ENCODE measurements at places on chromosomes 11 and 22.

GRCh38 chr22:43848366-43849171 lies 13.7 kb downstream of the SULT4A1 start:
- no peak for DNase-seq

DNA sequence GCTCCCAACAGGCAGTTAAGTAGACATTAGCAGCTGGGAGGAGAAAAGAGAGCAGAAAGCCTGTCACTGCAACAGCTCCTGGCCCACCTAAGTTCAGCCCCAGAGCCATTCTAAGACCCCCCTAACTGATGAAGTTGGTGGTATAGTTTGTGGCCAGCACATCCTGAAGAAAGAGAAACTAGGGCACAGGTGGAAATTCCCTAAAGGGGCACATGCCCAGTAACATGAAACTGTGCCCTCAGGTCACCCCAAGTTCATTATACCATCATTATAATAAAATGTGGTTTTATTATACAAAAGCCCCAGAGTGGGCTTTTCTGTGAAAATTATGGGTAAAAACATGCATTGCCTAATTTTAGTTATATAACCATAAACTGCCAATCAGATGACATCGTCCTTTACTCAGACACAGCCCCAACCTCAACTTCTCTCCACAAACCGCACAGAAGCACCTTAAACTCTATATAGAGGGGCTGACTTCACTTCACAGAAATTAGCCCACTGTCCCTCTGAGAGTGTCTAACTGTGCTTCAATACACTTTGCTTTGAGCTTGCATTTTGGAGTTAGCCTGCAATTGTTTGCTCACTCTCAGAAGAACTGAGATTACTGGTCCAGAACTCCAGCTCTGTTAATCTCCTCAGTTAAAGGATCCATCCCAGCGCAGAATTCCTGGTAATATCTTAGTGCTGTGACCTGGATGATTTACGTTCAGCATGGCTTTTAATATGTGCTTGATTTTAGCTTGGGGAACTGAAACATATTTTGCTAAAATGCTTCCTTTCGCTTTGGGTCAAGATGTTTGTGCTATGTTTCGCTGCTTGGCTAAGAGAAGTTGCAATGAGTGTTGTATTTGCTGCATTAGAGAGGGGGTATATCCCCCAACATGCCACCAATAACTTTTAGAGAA lies 1.8 kb upstream of the APOL3 start:
- DNase-seq: peak; percentile 36

DNA sequence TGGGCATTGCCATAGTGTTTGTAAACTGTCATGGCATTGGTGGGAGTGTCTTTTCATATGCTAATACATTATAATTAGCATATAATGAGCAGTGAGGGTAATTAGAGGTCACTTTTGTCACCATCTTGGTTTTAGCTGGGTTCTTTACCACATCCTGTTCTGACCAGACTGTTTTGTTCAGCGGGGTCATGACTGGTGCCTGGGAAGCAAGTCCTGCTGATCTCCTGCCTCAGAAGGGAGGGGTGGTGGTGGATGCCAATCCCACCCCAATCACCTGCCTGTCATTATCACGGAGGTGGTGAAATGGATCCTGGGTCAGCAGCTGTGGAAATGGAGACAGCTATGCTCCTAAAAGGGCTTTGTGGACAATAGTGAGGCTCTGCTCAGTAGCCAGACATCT lies 31.2 kb downstream of the IL18 start:
- DNase-seq: no peak

GRCh38 chr22:41485033-41485432 lies 16.1 kb downstream of the ACO2 start:
- no peak for DNase-seq

DNA sequence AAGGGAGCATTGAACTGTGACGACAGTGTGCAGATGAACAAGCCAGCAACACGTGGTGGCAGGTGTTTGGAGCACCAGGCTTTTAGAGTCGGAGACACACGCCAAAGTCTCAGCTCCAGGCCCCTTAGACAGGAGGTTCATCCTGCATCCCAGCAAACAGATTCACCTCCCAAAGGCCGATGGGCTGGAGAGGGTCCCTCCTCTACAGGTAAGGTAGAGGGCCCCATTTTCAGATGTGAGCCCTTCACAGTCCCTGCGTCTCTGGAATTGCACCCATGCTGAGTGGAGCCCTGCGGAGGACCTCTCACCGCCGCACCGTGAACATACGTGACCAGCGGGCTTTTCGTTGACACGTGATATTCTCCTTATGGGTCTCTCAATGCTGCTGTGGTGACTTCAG lies 109.0 kb upstream of the B3GAT1 start:
- DNase-seq: no peak

DNA sequence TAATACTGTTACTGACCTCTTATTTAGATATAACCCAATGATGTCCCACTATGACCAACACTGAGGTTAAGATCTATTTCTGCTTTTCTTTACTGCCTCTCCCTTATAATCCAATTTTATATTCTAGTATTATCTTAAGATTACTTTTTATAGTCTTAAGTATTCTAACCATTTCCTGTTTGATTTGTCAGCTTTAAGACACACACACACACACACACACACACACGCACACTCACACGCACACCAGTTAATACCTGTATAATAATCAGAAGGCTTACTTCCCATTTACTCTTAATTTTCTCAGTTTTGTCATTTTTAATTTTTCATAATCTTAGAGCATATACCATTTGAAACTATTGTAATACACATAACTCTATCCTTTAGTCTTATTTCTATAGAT lies 226.0 kb upstream of the C11orf87 start:
- DNase-seq: no peak

GRCh38 chr11:16356057-16356760 lies at the start of gene SOX6:
Gene SOX6, minus strand, starts transcription at chr11:16356546. Its CDS starts 15,298 bp downstream, at chr11:16341248.
- DNase-seq: no peak

- no peak for DNase-seq
Observed at GRCh38 chr11:117838901-117839300, 14.4 kb upstream of the FXYD2 start.

GRCh38 chr11:655036-655726 lies 18.1 kb downstream of the DRD4 start:
- DNase-seq: no peak

GRCh38 chr11:103396237-103396636 lies 287.0 kb downstream of the DYNC2H1 start:
- DNase-seq: no peak

DNA sequence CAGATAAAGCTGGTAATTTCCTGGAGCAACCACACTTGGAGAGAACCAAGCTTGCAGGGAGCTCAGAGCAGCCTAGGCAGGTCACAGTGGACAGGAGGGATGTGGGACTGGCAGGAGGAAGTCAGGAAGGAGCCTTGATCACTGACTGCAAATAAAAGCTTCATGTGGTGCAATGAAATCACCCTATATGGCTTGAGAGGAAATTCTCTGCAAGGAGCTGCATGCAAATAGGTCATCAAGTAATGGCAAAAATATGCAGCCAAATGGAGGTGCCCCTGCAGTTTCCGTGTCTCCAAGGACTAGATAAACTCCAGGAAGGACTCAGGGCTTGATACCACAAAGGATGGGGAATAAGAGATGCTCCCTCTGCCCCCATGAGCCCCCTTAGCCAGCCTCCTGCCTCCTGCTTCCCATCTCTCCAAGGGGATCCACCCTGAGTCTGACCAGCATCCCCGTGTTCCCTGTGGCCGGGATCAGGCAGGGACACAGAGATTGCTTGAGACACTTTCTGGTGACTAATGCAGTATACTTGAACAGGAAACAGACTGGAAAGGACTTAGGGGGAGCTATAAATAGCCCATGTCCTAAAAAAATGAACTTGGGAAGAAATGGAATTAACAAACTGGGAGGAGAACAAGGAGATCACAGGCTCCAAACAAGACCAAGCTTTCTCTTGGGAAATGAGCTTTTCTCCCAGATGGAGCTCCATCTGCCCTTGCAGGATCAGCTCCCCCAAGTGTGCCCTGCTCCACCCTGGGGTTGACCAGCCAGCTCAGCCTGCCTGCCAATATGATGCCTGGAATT lies 23.9 kb upstream of the MICAL2 start:
- peak; percentile 14 for DNase-seq

DNA sequence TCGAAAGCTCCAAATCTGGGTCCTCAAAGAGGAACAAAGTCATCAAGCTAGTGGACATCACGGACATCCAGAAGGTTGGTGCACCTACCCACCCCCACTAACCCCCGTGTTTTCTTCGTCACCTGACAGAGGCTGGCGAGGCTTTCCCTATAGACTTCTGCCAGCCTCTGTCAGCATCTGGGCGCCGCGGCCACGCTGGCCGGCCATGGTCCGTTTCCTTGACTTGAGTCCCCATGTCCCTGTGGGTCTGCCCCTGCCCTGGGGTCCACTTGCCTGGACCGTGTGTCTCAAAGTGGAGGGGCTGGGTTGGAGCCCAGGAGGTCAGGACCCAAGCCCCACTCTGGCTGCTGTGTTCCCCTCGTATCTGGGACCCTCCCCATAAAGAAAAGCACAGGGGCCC lies 55.3 kb downstream of the GRAMD4 start:
- no peak for DNase-seq

- no peak for DNase-seq
Observed at GRCh38 chr11:112223121-112223520, 3.1 kb upstream of the PTS start.
